ENCODE measurements at places on chromosomes 7 and 10. TPM values are rescaled to one million over a fixed set of nuclear protein-coding genes. Genes with fewer than 3 reads are reported as not detected.

GRCh38 chr10:92640107-92640506 lies 47.2 kb downstream of the KIF11 start:
- H3K4me1 ChIP-seq = no peaks in the 10 kb centered on the region
- no peaks in the 10 kb centered on the region for H3K36me3 ChIP-seq
- H3K4me3 ChIP-seq = no peak overlapping the region

DNA sequence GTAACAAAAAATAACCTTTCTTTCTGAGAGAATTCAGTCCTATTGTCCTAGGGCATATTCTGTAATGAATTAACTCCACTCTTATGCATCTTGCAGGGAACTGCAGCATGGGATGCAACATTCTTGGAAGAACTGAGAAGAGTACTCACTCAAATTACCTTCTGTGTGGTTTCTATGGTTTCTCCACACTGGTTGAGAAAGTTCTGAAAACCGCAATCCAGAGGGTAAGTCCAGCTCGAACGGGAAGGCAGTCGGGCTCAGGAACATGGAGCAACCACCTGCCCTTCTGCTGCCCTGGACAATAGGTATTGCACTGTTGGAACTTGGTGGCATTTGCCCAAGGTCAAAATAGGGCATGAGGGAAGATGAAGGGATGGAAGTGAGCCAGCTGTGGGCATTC lies 59.6 kb upstream of the CDK13 start:
- H3K27me3 ChIP-seq = peaks cover 3% of the 10 kb centered on the region
- no peak overlapping the region for H3K4me3 ChIP-seq
- H3K27ac ChIP-seq = no peak overlapping the region
- DNase-seq = no peak

DNA sequence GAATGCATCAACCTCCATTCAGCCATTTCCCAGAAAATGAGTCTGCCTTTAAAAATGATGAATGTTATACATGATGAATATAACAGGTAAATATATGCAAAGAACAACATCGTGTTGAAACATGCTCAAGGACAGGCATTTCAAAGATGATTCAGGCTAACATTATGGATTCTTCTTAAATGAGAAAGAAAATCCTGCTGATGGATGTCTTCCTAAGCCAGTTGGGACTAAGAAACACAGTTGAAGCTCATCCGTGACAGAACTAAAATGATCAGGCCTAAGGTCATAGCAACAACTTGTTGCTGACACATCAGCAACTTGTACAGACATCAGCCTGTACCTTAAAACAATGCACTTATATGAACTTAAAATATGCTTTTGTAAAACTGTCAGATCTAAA lies 267.9 kb downstream of the MAGI2 start:
- H3K4me3 ChIP-seq = no peak overlapping the region
- H3K27ac ChIP-seq = no peak overlapping the region
- H3K36me3 ChIP-seq = no peaks in the 10 kb centered on the region
- H3K4me1 ChIP-seq = no peaks in the 10 kb centered on the region

- no peaks in the 10 kb centered on the region for H3K36me3 ChIP-seq
- H3K27ac ChIP-seq = no peak overlapping the region
- peaks cover 22% of the 10 kb centered on the region for H3K4me1 ChIP-seq
- DNase-seq = no peak
- H3K4me3 ChIP-seq = no peak overlapping the region
These were observed 186.7 kb upstream of the ANK3 start for GRCh38 chr10:60576130-60577069.

GRCh38 chr7:41118486-41118885 lies 584.4 kb downstream of the INHBA start:
- H3K4me1 ChIP-seq = no peaks in the 10 kb centered on the region
- no peaks in the 10 kb centered on the region for H3K36me3 ChIP-seq
- no peak for DNase-seq
- no peak overlapping the region for H3K4me3 ChIP-seq

- no peak for DNase-seq
- H3K4me3 ChIP-seq = no peak overlapping the region
- H3K27me3 ChIP-seq = peaks cover 21% of the 10 kb centered on the region
- H3K27ac ChIP-seq = no peak overlapping the region
- H3K4me1 ChIP-seq = no peaks in the 10 kb centered on the region
- H3K36me3 ChIP-seq = no peaks in the 10 kb centered on the region
These were observed 24.7 kb downstream of the ASAH2 start for GRCh38 chr10:50226610-50227009.

Gene TUBAL3
- not detected for total RNA-seq

Gene NODAL
- not detected for total RNA-seq
